Activated naive CD4-positive, alpha-beta T cell (primary cell): ENCODE measurements at places on chromosomes 16 and 17.

DNA sequence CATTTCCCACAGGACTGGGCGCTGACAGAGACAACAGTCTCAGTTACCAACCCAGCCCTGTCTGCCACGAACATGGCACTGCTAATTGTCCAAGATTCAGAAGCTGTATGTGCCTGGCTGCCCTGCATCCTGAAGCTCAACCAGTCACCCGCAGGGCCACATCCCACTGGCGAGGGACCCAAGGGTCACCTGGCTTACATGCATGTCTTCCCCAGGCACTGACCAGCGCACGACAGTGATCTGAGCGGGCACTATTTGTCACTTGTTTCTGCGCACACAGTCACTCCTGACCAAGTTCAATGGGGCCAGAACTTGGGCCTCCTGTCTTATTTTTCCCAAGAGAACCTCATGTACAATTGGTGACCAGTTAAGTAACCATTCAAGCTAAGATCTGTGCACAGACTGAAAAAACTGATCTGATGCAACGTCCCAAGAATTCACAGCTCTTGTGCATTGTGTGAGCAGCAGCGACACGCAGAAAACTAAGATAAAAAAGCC, 13.1 kb downstream of the USP7 start:
- DNase-seq: no peak

GRCh38 chr17:75241996-75242460, 19.4 kb downstream of the GGA3 start:
- no peak for DNase-seq

- no peak for DNase-seq
Measured at GRCh38 chr16:71201054-71201453, 29.5 kb downstream of the HYDIN start.

- DNase-seq: no peak
Measured at GRCh38 chr17:60229188-60229802, 79.5 kb downstream of the CA4 start.

DNA sequence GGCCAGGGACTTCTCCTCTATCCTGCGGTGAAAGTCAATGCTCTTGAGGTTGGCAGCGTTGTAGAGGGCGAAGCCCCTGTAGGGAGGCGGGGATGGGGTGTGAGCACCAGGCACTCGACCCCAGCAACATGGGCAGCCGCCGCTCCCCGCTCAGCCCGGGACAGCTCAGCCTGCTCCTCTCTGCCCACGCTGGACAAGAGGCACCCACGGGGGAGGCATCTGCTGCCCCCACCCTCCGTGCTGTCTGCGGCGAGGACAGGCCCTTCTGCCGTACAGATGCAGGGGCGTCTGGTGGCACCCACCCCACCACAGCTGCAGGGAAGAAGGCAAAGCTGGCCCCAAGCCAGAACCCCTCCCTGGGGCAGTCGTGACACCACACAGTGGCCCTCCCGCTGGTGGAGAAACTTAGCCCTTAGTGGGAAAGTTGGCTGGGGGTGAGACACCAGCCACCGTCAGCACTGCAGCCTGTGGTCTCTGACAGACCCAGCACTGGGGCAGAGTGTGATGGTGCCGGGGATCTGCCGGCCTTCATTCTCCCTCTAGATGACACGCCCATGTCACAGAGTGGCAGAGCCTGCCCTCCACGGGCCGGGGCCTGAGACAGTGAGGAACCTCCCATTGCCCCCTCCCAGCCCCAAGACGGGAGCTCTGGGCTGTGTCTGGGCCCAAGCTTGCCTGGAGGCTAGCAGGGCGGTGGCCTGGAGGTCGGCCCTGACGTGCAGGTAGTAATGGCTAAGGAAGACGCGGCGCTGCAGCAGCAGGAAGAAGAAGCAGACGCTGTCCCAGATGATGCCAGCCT, 19.5 kb downstream of the CTU2 start:
- no peak for DNase-seq

DNA sequence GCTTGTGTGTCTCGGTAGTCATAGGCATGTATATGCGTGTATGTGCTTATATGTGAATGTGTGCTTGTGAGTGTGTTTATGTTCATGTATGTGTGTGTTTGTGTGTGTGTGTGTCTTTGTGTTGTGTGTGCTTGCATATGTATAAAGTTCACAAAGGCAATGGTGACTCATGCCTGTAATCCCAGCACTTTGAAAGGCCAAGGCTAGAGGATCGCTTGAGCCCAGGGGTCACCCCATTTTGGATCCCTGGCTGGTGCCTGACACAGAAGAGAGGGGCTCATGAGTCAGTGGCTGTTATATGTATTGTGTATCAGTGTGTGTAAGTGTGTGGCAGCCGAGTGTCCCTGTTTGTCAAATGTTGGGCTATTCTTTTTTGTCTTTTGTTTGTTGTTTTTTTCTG, 69.3 kb downstream of the ABCC1 start:
- DNase-seq: no peak

GRCh38 chr17:40884708-40885512, at the start of gene KRT20:
TSS of gene KRT20 (minus strand) at chr17:40885242. CDS start at chr17:40885185, 57 bp downstream.
- DNase-seq: no peak

GRCh38 chr16:74035816-74036215, 260.8 kb upstream of the PSMD7 start:
- DNase-seq: no peak

- DNase-seq: no peak
Measured at GRCh38 chr16:15049581-15050180, 6.2 kb downstream of the NTAN1 start.

- DNase-seq: no peak
Measured at GRCh38 chr17:28760601-28761562, 17.1 kb downstream of the TRAF4 start.

DNA sequence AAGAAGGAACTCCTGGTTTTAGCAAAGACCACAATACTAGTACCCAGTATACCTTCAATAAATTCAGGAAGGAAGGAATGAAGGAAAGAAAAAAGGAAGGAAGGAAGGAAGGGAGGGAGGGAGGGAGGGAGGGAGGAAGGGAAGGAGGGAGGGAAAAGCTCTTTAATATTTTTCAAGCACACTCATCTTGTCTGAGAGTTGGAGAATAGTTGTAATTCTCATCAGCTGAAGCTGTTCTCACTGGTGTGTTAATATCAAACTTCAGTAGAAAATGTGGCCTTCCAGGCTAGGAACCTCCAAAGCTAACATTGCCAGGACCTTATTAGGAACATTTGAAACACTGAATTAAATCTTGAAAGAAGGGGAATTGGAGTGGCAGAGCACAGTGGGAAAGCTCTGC, 55.2 kb upstream of the CDH5 start:
- DNase-seq: no peak

GRCh38 chr16:84532855-84533486, 28.5 kb upstream of the MEAK7 start:
- no peak for DNase-seq
